ENCODE measurements at places on chromosomes 4 and X.
A peak's percentile ranks its signal among the peaks of the same experiment; 100 is the strongest.

DNA sequence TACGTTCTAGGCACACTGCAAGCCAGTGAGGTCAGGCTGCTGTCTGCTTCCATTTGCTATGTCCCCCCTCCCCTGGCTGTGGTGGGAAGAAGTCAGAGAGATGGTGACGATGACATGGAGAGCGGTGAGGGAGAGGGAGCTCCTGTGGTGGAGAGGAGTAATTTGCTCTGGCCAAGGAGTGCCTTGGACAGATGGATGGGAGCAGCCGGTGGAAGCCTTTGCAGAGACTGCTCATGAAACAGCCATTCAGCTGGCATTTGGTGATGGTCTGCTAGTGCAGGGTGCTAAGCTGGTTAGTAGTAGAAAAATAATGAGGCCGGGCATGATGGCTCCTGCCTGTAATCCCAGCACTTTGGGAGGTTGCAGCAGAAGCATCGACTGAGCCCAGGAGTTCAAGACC lies 124.1 kb downstream of the FHDC1 start:
- no peak for DNase-seq

DNA sequence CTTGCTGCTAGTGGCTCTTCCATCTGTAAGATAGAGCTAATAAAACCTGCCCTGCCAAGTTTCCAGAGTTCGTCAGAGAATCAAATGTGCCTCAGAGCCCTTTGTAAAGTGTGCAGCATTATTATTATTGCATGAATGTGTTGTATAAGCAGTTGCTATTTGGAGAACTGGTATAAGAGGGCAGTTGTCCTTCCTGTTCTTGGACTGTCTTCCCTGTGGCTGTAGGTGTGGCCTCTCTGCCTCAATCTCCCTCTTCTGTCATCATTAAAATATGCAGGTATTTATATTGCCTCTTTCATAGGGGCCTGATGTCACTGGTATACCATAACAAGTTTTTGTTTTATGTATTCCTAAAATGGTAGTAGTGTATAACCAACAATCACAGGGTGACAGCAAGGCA lies 3.8 kb downstream of the MTM1 start:
- no peak for DNase-seq

GRCh38 chr4:9833421-9833820 lies 52.0 kb downstream of the DRD5 start:
- DNase-seq, result no peak

- DNase-seq, result no peak
These were observed 1247.8 kb upstream of the IGFBP7 start for GRCh38 chr4:58357947-58358346.

- DNase-seq, result no peak
These were observed 213.0 kb upstream of the FAT4 start for GRCh38 chr4:125101719-125102118.

- no peak for DNase-seq
These were observed 495.2 kb downstream of the MID1IP1 start for GRCh38 chrX:39296472-39296871.

- DNase-seq, result no peak
These were observed 65.9 kb downstream of the HHIP start for GRCh38 chr4:144711700-144712456.

- no peak for DNase-seq
These were observed 90.0 kb downstream of the MAOA start for GRCh38 chrX:43745938-43746721.

- no peak for DNase-seq
These were observed 74.4 kb upstream of the ATP6AP2 start for GRCh38 chrX:40506201-40506985.

- no peak for DNase-seq
These were observed 5.7 kb upstream of the AMELX start for GRCh38 chrX:11287505-11287904.

GRCh38 chr4:186730621-186731020 lies 7.0 kb upstream of the FAT1 start:
- DNase-seq, result no peak

DNA sequence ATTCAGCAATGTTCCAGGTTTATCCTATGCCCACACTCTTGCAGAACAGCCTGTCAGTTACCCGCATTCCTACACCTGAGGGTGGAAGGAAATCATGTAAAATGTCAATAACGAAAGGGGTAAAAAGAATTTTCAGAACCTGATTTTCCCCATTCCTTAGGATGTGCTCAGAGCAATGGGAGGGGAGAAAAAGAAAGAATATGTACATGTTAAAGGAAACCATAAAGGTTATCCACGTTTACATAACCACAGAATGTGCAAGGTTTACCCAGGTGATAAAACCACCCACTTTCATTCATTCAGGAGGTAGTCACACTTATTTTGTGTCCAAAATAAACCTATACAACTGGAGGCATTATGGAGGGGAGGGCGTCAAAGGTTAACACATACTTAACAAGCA lies 335.5 kb downstream of the ZNF674 start:
- no peak for DNase-seq

- DNase-seq, result no peak
These were observed 41.6 kb upstream of the TLR3 start for GRCh38 chr4:186027405-186027804.

DNA sequence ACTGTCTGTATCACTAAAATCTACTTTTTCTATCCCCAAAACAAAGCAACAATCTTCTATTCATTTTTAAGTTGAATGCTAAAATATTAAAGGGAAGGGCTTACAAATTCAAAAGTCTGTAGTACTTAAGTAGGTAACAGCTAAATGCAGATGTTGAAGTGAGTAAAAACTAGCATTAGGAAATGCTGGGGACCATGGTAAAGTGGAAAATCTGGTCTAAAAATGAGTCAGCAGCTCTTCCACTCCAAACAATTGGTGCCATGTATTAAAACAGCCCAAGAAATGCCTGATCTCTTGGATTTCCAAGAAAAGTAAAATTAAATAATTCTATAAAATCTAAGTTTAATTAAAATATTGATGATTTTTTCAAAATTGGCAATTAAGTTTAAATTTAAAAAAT lies 73.3 kb upstream of the PPP3CA start:
- DNase-seq, result no peak

- DNase-seq, result no peak
These were observed 254.7 kb downstream of the AFF2 start for GRCh38 chrX:148755111-148755510.

- DNase-seq, result no peak
These were observed 521.2 kb downstream of the STIM2 start for GRCh38 chr4:27381815-27382214.

DNA sequence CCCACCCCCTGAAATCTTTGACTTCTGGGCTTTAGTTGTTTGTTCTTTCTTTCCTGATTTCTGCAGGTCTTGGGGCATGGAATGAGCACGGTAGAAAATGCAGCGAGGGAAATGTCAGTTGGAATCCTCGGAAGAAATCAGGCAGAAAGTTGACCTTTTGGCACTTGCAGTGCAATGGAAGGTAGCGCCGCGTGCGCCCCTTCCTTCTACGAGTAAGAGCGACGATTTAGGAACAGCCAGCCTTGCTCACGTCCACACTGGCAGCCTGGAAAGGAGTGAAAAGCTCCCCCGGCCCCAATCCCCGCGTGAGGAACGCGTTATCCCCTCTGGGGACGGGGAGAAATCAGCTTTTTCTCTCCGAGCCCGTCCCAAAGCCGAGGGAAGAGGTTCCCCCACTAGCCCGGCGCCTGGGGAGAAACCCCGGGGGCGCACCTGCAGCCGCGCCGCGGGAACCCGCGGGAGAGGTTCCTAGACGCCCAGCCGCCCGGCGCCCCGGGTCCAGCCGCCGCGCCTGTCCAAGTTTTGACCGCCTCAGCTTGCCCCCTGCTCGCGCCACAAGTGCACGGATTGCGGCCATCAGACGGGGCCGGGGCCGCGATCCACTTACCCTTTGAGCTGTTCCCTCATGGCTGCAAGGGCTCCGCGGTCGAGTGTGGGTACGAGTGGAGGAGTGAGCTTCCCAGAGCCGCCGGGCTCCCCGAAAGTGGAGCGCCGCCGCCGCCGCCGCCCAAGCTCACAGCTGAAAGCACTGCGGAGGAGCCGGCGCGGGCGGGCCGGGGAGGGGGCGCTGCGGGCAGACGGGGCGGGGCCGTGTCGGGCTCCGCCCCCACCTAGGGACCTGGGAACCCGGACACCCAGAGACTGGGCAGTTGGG lies 194.6 kb upstream of the FTHL17 start:
- DNase-seq, result peak; percentile 30

DNA sequence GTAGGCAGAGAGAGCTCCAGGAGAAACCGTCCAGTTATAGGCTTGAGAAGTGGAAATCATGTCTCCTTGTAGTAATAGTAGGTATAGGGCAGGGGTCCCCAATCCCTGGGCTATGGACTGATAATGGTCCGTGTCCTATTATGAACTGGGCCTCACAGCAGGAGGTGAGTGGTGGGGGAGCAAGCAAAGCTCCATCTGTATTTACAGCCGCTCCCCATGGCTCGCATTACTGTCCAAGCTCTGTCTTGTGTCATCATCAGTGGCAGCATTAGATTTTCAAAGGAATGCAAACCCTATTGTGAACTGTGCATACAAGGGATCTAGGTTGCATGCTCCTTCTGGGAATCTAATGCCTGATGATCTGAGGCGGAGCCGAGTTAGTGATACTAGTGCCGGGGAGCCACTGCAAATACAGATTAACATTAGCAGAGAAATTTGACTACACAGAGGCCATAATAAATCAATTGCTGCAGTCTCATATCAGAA lies 67.6 kb downstream of the MRPL1 start:
- DNase-seq, result no peak

DNA sequence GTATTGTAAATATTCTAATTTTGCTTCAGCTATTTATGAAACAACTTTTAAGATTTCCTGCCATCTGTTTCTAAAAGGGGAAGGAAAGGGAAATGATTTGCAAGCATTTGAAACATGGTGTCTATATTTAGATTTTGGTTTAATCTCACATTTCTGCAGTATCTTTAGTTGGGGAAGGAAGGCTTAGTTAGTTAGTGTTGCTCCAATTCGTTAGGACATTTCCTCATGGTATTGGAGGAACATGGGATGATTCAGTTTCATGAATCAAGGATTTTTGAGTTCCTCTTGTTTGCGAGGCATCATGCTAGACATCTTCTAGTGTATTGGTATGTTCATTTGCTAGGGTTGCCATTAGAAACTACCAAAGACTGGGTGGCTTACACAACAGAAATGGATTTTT lies 20.5 kb upstream of the TMEM192 start:
- DNase-seq, result no peak

- DNase-seq, result no peak
These were observed 320.5 kb upstream of the IGFBP7 start for GRCh38 chr4:57430726-57431125.

- no peak for DNase-seq
These were observed 1.4 kb downstream of the ELOVL6 start for GRCh38 chr4:110196871-110197528.

- DNase-seq, result no peak
These were observed 187.4 kb downstream of the SOX3 start for GRCh38 chrX:140317462-140317861.

- no peak for DNase-seq
These were observed 42.7 kb downstream of the TMEM150C start for GRCh38 chr4:82519072-82519471.

DNA sequence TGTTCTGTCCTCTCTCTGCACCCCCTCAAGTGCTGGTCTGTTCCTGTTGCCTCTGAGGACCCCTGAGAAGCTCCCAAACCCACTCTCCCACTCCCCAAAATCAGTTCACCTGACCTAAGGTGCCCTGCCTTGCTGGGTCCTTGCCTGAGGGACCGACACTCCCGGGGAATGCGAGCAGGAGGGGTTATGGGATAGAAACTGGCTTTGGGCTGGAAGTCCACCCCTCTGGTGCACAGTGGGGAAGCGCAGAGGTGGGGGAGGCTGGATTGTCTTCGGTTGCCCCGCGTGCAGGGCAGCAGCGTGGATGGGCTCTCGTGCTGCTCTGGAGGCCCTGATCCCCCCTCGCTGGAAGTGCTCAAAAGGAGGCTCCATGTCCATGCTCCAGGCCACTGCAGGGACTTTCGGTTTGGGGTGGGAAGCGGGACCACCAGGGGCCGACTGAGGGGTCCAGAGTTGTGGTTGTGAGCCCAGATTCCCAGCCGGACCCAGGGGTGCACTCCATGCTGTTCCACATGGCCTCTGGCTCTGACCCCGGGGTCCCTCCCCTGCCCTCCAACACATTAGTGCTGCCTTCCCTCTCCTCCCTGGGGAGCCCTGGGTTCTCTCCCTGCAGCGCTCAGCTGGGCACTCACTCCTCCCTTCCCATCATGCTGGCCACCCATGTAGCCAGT lies 7.6 kb downstream of the SORCS2 start:
- no peak for DNase-seq

- no peak for DNase-seq
These were observed 5.6 kb upstream of the KLHL2 start for GRCh38 chr4:165201806-165202205.

- DNase-seq, result no peak
These were observed 103.0 kb upstream of the KLF3 start for GRCh38 chr4:38560768-38561558.

DNA sequence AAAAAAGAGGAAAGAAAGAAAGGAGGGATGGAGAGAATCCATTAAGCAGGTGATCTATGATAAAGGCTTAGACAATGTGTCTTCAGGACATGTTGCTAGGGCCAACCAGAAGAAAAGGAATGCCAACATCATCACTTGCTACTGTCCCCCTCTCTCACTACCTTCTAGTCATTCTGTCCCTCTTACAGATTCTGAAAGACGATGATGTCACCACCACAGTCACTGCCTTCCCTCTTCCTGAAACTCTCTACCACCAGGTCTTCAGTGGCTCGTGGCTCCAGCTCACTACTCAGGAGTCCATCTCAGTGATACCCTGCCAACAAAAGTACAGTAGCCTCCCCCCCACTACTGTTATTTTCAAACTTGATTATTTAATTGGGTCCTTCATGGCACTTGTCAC lies 64.0 kb downstream of the KCNIP4 start:
- no peak for DNase-seq

- DNase-seq, result no peak
These were observed 44.0 kb upstream of the LDB2 start for GRCh38 chr4:16942491-16942890.

- no peak for DNase-seq
These were observed 61.2 kb downstream of the NDNF start for GRCh38 chr4:121011138-121011537.

GRCh38 chrX:78105944-78106650 lies 2.0 kb downstream of the PGK1 start:
- DNase-seq, result no peak

- DNase-seq, result no peak
These were observed 639.6 kb downstream of the ARAP2 start for GRCh38 chr4:35604724-35605123.

DNA sequence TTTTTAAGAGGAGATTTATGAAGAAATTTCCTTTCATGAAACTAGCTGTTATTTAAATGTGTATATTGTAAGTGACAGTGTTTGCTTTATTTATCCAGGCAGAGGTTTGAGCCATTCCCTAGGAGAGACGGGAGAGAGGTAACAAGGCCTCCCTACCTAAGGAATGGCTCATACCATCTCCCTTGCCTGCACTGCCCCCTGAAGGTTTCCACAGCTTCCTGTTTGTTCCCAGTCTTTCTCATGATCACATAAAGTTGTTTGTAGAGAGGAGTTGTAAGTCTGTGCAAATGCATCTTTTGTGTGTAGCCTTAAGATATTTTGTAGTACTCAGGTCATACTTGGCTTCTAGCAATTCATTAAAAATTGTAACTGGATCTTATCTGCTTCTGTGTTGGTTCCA lies 1504.5 kb upstream of the PCDH10 start:
- no peak for DNase-seq

- no peak for DNase-seq
These were observed 907.1 kb downstream of the RPA4 start for GRCh38 chrX:97790850-97791249.

- DNase-seq, result no peak
These were observed 44.2 kb downstream of the IRF2 start for GRCh38 chr4:184430163-184430562.

GRCh38 chr4:44978020-44978419 lies 251.7 kb upstream of the GNPDA2 start:
- DNase-seq, result no peak
